NCI-H2081 (cell line): ENCODE measurements at places on chromosomes 2 and 18.

- DNase-seq: no peak
Observed at GRCh38 chr2:11631462-11631861, 38.5 kb downstream of the NTSR2 start.

DNA sequence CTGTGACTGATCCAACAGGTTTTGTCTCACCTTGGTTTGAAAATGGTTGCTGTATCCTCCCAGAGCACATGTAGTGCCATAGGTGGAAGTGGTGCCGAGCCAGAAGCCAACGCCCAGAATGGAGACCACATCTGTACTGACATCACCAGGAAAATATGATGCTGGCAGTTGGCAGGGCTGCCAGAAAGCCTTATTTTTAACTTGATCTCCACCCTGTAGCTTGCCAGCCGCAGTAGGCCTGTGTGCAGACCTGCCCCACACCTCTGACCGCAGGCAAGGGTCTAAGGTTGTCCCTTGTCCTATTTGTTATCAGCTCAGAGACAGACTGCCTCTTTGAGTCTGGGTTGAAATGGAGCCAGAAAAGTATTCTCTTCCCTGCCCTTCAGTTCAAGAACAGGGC lies 123.5 kb upstream of the EML6 start:
- no peak for DNase-seq

- DNase-seq: no peak
Observed at GRCh38 chr2:47051562-47051961, 103.5 kb downstream of the STPG4 start.

GRCh38 chr2:167048829-167049228 lies 160.5 kb downstream of the XIRP2 start:
- no peak for DNase-seq

GRCh38 chr18:30387401-30387800 lies 655.1 kb downstream of the DSC3 start:
- DNase-seq: no peak
